ENCODE measurements at places on chromosomes 4 and X.

DNA sequence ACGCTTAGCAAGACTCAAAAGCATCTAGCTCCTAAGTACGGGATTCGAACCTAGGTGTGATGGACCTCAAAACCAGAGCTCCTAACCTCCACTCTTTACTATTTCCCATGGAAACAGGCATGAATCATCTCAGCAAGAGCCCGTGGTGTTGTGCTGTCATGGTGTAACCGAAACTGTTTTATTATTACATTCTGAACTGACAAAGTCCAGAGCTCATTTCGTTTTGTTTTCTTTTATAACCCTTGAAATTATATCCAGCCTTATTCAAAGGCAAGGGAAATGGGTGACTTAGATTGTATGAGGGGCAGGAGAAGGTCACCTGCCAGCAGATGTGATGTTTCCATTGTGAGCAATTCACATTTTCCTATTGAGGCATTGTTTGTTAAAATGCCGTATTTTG lies 301.1 kb downstream of the FRMPD4 start:
- peak; percentile 76 for DNase-seq

DNA sequence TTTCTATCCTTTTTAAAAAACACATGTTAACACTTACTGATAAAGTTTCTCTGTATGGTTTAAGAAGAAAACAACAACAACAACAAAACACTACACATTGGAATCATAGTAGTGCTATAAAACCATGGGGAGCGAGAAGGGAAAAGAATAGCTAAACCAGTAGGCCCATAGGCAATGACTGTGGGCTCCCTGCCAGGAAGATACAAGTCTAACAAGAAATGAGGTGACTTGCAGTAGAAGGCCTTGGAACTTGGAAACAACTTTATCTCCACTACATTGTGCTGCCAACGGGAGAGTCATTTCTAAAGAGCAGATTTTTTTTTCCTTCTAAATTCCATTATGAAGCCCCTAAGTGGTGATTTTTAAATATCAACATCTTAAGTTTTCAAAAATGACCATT lies 78.0 kb downstream of the GPC4 start:
- no peak for DNase-seq

DNA sequence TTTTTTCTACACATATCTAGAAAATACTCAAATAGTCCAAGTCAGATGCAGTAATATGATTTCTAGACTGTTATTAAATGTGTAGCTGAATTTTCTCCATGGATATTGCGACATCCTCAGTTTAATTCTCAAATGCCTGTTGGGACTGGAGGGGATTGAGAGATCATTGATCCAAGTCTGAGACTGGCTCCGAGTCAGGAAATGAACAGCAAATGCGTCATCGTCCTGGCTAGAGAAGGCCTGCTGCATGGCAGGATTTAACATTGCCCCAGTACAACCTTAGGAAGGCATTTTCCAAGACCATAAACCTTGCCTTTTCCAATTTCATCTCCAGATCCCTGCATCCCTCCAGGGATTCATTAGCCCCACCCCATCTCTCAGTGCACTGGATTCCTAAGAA lies 56.6 kb upstream of the SLC6A14 start:
- DNase-seq = peak; percentile 12

- no peak for DNase-seq
These were observed 10.3 kb downstream of the ADH6 start for GRCh38 chr4:99208719-99209075.

DNA sequence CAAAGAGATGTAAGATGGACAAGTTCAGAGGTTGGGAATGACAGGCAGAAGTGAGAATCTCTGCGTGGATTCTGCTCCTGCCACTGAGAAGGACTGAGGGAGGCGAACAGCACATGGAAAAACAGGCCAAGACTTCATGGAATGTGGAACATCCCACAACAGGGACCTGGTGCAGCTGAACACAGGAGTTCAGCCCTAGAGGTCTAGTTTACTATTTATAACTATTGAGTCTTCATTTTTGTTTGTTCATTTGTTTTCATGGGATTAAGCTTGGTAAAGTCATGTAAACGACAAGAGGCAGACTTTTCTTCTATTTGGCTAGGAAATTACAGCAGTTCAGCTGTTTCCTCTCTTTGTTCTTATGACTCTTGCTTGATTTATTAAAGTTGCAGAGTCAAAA lies 234.5 kb downstream of the MAML3 start:
- peak; percentile 67 for DNase-seq

DNA sequence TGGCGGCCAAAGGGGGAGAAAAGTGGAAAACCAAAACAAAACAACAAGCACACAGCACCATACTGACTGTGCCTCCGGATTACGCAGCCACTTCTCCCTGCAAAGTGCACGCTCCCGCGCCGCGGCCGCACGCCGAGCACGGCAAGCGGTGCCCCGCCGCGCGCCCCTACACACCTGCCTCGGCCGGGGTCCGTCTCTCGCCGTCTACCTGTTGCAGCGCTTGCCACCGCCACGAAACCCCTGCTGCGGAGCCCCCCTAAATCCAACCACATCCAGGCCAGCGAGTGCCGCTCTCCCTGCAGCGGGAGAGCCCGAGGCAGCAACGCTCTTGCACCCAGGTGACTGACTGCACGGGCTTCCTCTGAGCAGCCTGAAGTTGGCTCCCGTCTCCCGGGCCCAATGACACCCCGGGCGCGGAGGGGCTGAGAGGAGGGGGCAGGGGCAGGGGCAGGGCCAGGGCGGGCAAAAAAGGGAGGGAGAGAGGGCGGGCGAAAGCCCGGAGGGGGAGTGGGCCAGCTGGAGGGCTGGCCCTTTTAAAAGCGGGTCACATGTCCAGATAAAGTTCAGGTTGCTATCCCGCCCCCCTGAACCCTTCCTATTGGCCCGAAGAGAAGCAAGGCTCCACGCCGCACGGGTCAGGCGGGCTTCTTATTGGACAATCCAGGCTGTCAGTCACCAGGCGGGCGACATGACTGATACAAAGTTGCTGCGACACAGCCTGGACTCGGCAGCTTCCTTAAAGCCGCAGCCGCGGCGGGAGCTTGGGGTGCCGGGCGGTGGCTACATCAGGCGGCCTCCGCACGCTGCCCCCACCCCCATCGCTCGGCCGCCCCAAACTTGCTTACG lies at the start of gene NR3C2:
Gene NR3C2, minus strand, starts transcription at position 429 of the 846 bp plus-strand sequence.
- DNase-seq = peak; percentile 94

DNA sequence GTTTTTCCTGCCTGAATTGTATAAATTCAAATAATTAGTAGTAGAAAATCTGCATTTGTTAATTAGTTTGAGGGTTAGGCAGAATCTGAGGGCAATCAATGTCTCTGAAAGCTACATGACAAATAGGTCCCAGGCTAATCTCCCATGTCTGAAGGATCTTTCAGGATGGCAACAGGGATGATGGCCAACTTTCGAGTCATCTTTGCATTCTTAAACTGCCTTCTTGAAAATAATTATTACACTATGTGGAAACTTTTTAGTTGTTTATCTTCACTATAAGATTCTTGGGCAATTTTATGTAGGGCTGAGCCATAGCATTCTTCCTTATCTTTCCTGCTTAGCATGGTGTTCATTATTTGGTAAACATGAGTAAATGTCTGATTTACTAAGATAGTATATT lies 490.3 kb upstream of the EPHA5 start:
- DNase-seq = no peak

DNA sequence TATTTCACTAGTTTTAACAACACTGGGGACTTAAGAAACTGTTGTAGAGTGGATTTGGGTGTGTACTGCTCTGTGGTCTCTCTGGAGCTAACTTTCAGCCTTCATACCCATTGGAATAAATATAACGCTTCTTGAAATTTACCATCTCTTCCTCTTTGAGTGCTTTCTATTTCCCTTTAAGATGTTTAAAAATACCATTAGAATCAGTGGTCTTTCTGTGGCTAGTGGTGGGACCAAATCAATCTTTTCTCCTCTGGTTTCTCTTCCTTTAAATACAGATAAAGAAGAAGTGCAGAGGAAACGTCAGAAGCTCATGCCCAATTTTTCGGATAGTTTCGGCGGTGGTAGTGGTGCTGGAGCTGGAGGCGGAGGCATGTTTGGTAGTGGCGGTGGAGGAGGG lies 92.0 kb downstream of the NFKB1 start:
- no peak for DNase-seq

GRCh38 chr4:186740822-186741221 lies 17.2 kb upstream of the FAT1 start:
- DNase-seq = no peak

DNA sequence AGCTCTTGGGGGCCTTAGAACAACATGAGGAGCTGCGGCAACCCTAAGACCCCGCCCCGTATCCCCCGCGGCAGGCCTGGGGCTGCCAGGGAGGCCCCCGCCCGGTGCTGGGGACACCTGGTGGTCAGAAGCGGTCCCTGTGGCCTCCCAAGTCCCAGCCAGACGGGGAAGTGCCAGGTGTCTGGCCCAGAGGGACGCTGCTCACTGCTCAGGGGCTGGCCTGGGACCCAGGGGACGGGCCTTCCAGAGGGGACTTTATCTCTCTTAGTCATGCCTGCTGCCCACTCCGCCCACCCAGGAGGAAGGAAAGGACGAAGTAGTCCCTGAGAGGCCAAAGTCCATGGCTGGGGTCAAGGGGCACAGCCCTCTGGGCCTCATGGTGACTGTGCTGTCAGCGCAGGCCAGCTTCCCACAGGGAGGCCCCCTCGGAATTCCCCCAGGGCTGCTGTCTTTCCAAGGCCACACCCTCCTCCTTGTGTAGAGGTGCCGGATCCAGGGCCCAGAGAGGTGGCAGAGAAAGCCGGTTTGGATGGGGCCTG lies 31.0 kb upstream of the HTRA3 start:
- no peak for DNase-seq

GRCh38 chrX:130828641-130829040 lies 74.4 kb downstream of the ENOX2 start:
- no peak for DNase-seq

DNA sequence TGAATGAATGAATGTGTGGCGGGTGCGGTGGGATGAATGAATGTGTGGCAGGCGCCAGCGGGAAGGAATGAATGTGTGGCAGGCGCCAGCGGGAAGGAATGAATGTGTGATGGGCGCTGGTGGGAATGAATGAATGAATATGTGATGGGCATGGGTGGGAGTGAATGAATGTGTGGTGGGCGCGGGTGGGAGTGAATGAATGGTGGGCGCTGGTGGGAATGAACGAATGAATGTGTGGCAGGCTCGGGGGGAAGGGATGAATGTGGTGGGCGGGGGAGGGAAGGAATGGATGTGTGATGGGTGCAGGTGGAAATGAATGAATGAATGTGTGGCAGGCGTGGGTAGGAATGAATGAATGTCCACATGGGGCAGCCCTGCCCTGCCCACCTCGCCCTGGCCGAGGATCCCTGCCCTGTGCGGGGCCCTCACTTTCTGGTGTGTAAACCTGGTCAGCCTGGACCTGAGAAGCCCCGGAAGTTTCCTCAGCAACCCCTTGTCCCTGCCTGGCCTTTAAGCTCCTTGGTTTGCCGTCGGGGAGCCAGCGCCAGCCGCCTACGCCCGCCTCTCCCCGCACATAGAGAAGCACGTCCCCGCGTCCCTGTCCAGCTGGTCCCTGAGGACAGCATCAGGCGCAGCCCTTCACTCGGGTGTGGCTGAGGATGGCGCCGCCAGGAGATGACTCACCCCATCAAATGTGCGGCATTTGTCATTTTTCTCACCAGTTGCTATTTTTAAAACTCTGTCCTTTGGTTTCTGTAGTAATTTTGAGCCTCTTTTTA lies 112.8 kb upstream of the LRPAP1 start:
- DNase-seq = peak; percentile 77

DNA sequence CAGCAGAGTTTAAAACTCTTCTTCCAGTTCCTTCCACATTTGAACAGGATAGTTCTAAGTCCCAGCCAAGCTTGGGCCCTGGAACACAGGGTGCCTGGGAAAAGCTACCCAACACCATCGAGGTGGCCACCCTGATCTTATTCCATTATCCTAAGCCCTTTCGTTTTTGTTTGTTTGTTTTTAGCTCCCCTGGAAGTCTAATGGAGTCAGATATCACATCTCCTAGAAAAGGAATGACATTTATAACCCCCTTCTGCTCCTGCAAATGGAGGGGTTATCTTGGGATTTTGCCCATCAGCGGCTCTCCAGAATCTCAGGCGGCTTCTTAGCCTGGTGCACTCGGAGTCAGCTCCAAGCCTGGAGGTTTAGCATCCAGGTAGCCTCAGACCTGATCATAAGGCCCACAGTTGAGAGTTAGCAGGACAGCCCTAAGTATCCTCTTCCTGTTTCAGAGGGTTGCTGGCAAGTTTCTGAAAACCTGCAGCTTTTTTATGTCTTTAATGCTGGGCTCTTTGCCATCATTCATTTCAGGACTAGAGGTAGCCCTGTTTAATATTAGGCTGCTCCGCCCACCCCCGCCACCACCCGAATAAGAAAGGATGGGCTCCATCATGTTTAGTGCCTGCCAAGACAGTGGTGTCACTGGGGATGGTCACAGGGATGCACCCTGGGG lies 230.0 kb upstream of the LNX1 start:
- DNase-seq = no peak

- DNase-seq = no peak
These were observed 69.1 kb downstream of the PSAPL1 start for GRCh38 chr4:7365462-7366179.

DNA sequence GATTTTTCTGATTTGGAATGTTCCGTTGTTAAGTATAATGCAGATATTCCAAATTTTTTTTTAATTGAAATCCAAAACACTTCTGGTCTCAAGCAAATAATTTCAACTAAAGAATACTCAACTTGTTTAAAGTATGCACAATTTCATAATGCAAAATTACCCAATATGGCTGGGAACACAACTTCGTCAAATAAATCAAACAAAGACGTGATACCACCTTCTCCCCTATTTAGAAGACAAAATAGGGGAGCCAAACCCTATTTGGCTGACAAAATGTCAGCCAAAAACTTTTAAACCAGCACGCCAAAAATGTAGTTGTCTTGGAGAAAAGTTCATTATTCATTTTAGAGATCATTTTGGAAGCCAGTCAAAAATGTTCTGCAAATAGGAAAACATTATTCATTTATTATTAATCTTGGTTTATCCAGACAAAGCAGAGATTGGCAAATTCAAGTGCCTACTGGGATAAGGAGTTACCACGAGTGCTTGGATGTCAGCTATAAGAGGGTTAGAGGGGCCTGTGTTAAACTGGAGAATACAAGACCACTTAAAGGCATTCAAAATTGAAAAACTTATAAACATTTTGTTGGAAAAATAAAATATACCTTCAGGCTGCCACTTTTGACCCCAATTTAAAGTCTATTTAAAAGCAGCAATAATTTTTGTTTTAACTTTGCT lies 3.3 kb upstream of the TKTL2 start:
- no peak for DNase-seq

DNA sequence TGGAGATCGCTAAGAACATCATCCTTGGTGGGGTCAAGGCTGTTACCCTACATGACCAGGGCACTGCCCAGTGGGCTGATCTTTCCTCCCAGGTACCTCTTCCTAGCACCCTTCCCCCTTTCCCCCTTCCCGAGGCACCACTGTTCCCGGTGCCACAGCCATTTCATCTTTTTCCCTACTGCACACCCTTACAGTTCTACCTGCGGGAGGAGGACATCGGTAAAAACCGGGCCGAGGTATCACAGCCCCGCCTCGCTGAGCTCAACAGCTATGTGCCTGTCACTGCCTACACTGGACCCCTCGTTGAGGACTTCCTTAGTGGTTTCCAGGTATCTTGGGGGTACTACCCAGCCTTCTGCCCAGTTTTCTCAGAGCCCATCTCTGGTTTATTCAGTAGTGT lies 5.7 kb downstream of the UBA1 start:
- no peak for DNase-seq

- DNase-seq = no peak
These were observed 112.9 kb upstream of the NKX1-1 start for GRCh38 chr4:1518997-1519700.

Measured in fibroblast of villous mesenchyme (primary cell).